ENCODE measurements at places on chromosomes 5 and 9.

DNA sequence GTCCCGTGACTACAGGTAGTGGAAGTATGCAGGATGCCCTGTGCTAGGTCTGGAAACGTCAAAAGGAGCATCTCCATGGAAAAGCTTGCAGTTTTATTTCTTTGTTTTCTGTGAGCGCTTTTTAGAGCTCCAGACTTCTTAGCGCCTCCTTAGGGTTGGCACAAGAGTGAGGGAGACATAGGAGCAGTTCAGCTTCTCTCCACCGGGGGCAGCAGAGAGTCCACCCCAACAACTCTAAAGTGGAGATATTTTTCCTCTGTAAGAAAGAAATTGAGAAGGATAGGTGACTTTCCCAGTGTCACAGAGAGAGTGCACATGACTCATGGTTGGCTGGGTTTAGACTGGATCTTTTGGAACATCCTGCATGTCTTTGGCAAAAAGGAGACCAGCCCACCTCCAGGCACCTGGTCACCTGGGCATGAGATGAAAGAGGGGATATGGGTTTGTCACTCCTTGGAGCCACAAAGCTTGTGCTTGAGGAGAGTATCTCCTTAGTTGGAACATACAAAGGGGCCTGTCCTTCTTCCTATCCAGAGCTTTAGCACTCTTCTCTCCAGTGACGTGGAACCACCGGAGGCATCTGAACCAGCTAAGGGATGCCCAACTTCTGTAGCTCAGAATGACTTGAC, 637.7 kb downstream of the SEMA5A start:
- peak; percentile 63 for DNase-seq

DNA sequence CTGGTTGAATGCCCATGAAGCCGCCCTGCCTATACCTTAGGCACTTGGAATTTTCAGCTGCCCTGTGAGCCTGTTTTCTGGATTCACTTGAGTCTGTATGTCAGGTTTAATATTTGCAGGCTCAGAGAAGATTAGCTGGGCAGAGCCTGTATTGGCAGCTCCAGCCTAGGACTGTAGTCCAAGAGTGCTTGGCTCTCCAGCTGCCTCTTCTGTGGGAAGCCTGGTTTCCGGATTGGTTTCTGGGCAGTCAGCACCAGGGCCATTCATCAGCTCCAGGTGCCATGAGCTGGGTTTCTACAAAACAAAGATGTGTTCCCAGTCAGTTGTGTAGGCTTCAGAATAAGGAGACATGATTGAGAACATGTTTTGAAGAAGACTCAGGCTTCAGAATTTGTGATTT, 90.1 kb downstream of the ARHGAP26 start:
- no peak for DNase-seq

- no peak for DNase-seq
These were observed 3.4 kb downstream of the RAPGEF1 start for GRCh38 chr9:131736431-131736830.

- DNase-seq, result no peak
These were observed 70.9 kb downstream of the KCNT1 start for GRCh38 chr9:135772702-135773493.

DNA sequence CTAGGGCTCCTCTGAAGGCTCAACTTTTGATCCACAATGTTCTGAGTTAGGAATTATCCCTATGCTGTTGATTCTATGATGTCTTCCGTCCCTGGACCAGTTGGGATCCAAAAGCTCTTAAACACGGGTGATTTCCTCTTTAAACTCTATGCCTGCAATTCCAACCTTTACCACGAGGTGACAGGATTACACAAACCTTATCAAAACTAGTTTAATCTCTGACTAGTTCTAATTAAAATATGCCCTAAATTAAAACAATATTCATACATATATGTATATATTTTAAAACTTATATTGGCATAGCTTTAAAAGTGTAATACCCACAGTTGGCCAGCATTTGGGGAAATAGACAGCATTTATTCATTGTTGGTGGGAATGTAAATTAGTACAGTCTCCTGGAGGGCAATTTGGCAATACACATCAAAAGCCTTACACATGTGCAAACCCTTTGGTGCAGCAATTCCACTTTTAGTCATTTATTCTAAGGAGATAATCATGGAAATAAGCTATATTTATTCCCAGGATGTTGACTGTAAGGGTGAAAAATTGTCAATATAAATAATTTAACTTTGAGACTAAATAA, 51.6 kb upstream of the PHYKPL start:
- DNase-seq, result peak; percentile 25

All from foreskin fibroblast (primary cell).